ENCODE measurements at places on chromosomes 3 and 15.
A peak's percentile ranks its signal among the peaks of the same experiment; 100 is the strongest.

GRCh38 chr3:122668930-122669730 is 11.5 kb upstream of the PARP14 start:
- DNase-seq = no peak

GRCh38 chr15:90266485-90266884 is 1.0 kb downstream of the NGRN start:
- DNase-seq = no peak

GRCh38 chr3:149460117-149460516 is 14.4 kb upstream of the TM4SF4 start:
- no peak for DNase-seq

GRCh38 chr3:171770689-171771620 is 39.3 kb downstream of the PLD1 start:
- no peak for DNase-seq

DNA sequence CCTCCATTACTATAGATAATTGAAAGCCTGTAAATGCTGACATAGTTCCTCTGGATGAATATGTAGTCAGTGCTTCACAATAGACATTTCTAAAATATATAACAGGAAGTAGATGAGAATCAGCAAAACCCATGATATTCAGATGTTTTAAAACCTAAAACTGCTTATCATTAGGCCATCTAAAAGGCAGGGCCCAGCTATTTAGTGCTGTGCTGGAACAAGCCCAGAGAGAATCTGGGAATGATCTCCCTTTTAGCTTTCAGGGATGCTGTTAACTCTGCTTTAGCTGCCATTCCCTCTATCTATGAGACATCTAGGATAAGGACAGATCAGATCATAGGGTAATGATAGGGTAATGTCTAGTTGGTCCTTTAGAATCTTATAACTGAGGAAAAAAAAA is 106.8 kb downstream of the SLMAP start:
- DNase-seq = no peak

- DNase-seq = no peak
These were observed 30.5 kb upstream of the TCF12 start for GRCh38 chr15:56887782-56888438.

- DNase-seq = no peak
These were observed 27.0 kb downstream of the GRK7 start for GRCh38 chr3:141790171-141790570.

- DNase-seq = no peak
These were observed 45.0 kb downstream of the ACAN start for GRCh38 chr15:88848203-88848602.

DNA sequence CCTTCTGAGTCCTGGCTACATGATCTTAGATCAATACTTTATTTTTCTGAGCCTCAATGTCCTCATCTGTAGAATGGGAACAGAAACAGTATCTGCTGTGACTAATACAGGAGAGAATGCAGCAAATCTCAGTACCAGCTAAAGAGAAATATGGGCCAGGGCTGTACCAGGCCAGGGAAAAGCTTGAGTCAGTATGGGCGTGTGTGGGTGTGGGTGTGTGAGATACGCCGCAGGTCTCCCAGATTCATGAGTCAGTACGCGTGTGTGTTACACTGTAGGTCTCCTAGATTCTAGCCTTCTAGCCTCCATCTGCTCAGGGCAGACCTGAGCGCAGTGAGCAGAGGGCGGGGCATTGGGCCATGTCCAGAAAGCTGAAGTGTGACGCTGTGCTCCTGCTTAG is 15.2 kb downstream of the GNAI2 start:
- DNase-seq = no peak

DNA sequence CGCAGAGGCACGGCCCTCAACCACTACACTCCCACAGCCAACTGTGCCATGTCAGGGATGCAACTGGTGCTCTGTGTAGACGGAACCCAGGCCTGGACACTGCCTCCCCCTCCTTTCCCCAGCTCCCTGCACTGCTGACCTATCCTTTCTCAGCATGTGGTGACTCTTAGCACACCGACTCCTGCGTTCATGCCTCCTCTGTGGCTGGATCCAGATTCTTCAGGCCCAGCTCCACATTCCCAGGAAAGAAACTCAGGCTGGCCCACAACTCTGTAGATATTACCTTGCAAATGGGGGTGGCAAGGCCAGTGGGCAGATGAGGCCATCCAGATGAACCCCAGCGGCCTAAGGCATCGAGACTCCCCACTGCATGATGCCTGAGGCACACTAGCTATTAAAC is 272.7 kb downstream of the OCA2 start:
- no peak for DNase-seq

- DNase-seq = no peak
These were observed 26.2 kb upstream of the IL16 start for GRCh38 chr15:81170511-81170910.

DNA sequence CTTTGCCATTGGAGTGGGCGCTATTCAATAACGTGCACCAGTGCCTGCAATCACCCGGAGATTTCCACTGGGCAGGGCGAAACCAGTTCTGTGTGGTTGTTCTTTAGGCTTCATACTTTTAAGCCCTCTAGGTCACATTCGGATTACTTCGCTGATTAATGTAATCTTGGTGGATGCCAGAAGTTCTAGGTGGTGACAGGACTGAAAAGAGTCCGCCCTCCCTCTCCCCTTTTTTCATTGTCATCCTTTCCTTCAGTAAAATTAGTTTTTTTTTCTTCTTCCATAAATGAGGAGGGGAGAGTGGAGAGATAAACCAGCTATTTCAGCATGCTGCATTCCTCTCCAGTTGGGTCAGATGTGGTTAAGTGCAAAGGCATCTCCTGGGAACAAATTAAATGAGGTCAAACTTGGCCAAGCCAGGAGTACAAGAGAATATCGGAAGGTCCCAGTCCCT is 2.3 kb upstream of the SLC2A2 start:
- DNase-seq = no peak

GRCh38 chr3:72153477-72154314 is 368.7 kb upstream of the PROK2 start:
- DNase-seq = no peak

DNA sequence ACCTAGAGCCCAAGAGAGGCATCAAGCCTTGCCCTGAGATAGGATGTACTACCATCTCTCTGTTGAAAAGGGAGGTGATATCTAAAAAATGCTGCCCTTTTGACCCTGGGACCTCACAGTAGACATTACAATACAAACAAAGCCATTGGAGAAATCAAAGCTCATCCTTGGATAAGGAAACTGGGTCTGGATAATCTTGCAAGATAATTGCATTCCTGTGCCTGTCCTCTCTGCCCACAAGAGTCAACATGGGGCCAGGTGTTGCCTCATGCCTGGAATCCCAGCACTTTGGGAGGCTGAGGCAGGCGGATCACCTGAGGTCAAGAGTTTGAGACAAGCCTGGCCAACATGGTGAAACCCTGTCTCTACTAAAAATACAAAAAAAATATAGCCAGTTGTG is 57.3 kb upstream of the DLG1 start:
- no peak for DNase-seq

- peak; percentile 38 for DNase-seq
These were observed 40.8 kb downstream of the CLSTN2 start for GRCh38 chr3:139975594-139976365.

DNA sequence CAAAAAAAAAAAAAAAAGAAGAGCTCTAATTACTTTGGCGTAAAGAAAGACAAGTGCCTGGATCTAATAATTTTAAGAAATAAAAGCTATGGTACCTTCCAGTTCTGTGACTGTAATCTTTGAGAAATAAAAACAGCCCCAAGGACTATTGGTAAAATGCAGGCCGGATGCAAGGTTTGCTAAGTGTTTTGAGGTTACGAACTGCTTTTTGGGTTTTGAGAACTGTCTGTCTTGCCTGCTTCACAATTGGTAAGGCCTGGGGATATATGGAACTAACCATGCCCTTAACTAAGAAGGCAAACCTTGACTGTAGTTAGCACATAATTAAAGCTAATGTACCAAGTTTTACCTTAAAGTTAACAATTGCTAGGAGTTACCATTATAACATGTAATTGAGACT is 388.4 kb upstream of the CBLB start:
- DNase-seq = no peak

DNA sequence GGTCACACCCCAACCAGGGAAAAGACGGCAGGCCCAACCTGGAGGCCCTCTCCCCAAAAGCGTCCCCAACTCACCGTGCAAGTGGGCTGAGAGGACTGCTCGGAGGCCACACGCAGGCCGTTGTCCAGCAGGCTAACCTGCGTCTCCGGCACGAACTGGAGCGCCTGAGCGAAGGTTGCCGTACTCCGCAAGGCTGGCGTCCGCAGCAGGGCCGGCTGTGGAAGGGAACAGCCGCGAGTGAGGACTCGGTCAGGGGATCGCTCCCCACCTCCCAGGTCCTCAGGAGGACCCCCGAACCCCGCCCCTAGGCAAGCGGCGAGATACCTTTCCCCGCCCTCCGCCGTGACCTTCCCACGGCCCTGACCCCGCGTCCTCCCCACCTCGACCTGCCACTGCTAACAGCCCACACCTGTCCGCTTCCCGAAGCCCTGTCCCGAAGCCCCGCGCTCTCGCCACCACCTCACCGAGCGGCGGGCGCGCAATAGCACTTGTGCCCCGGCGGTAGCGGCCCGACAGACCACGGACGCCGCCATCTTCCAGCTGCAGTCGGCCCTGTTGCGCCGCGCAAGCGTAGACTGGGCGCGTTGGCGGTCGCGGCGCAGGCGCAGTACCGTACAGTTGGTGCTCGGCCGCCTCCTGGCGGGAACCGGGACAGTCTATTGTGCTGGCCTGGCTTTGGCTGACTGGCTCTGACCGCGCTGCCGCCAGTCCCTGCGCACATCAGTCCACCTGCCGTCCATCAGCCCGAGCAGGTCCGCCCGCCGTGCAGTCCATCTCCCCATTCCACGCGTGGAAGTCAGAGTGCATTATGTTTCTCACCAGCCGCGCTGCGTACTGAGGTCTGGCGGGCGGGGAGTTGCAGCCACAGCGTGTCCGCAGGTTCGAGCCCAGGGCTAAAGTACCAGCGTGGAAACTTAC is at the start of gene UQCRC1:
TSS of gene UQCRC1 (minus strand) at position 559 of the 918 bp plus-strand sequence. CDS start at position 533, 26 bp downstream.
- DNase-seq = peak; percentile 63

DNA sequence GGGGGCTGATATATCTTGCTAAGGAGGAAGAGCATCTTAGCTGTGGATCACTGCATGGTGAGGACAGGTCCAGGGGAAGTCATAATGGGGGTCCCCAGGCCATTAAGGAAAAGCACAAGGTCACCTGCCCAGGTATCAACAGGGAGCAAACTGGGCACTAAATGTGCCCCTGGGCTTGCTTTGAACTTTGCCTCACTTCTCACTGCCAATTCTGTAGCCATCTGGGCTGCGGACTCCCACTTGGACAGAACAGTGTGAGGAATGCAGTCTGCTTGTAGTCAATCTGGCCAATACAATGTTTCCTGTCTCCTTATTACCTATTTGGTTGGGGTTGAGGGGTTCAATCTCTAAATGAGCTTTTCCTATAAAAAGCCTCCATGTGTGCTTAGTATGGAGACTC is 21.3 kb downstream of the ARRDC4 start:
- DNase-seq = no peak

- DNase-seq = no peak
These were observed 352.9 kb downstream of the PTPRG start for GRCh38 chr3:61914276-61914675.

GRCh38 chr3:67290438-67290837 is 292.3 kb downstream of the KBTBD8 start:
- no peak for DNase-seq

- peak; percentile 36 for DNase-seq
These were observed 84.5 kb upstream of the SYNPR start for GRCh38 chr3:63193647-63194046.

GRCh38 chr3:140316466-140316865 is 361.4 kb upstream of the TRIM42 start:
- DNase-seq = no peak

GRCh38 chr3:161319867-161320266 is 51.5 kb downstream of the SPTSSB start:
- DNase-seq = no peak

DNA sequence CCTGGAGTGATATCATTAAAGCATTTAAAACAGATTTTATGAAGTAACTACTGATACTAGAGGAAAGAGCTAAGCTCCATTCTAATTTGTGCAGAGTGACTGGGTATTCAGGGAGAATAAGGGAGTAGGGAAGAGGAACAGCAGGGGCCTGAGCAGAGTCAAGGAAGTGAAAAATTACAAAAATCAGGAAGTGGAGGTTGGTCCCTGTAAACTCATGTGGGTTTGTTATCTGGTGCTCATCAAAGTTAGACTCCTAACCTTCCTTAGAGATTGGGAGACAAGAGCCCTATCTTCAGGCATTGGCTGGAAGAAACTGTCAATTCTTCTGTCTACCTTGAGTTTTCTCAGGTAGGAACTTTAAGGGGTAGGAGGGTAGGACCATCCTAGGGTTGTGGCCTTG is 82.5 kb downstream of the NEK11 start:
- no peak for DNase-seq

- no peak for DNase-seq
These were observed 125.0 kb downstream of the ZNF280D start for GRCh38 chr15:56608140-56608778.

GRCh38 chr15:85771781-85772445 is 22.8 kb downstream of the KLHL25 start:
- DNase-seq = no peak

DNA sequence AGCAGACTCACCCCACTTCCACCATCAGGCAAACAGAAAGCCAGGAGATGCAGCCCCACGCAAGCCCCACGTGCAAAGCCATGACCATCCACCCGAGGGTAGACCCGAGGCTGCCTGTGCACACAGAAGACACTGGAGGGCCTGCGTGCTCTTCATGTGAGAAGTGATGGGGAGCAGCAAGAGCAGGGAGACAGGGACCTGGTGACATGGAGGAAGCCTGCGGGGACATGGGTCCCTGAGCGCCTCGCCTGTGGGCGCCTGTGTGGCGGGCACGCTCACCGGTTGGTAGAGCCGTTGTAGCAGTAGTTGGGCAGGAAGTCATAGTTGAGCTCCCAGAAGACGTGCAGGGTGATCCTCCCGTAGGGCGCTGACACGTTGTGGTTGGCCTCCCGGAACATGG is 65.0 kb downstream of the NIPA2 start:
- DNase-seq = no peak

- no peak for DNase-seq
These were observed 128.2 kb upstream of the SLC7A14 start for GRCh38 chr3:170714122-170714521.

DNA sequence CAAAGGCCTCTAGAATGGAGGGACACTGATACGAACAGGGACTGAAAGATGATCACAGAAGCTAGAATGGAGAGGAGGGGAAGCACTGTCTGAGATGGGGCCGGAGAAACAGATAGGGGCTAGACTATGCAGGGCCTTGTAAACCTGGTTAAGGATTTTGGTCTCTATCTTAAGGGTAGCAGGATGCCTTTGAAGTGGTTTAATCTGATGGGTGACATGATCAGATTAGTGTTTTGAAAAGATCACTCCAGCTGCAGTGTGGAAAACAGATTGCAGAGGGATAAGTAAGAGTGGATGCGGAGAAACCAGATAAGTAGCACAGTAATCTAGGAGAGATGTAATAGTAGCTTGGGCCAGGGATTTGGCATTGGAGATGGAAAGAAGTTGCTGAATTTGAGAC is 108.1 kb downstream of the RSRC1 start:
- DNase-seq = no peak

Measured in NCI-H2171 (cell line).